ENCODE measurements at places on chromosomes 7 and 10.

GRCh38 chr10:61992059-61992460 lies 90.6 kb downstream of the ARID5B start:
- DNase-seq, result no peak

- no peak for DNase-seq
Observed at GRCh38 chr7:21651697-21652096, 108.9 kb downstream of the DNAH11 start.

DNA sequence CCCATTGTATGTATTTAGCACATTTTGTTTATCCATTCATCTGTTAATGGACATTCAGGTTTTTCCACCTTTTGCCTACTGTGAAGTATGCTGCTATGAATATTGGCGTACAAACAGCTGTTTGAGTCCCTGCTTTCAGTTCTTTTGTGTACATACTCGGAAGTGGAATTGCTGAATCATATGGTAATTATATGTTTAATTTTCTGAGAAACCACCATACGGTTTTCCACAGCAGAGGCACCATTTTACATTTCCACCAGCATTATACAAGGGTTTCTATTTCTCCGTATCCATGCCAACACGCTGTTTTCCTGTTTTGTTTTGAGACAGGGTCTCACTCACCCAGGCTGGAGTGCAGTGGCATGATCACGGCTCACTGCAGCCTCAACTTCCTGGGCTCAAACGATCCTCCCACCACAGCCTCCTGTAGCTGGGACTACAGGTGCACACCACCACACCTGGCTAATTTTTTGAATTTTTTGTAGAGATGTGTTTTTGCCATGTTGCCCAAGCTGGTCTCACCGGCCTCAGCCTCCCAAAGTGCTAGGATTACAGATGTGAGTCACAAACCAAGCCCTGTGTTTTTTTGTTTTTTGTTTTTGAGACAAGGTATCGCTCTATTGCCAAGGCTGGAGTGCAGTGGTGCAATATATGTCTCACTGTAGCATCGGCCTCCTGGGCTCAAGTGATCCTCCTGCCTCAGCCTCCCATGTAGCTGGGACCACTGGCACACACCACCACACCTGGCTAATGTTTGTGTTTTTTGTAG lies 22.1 kb upstream of the FBXW4 start:
- peak; percentile 51 for DNase-seq

- no peak for DNase-seq
Observed at GRCh38 chr7:129925416-129926002, 27.3 kb downstream of the UBE2H start.

GRCh38 chr10:61125560-61126170 lies 181.7 kb upstream of the RHOBTB1 start:
- no peak for DNase-seq
